Osteocyte (in vitro differentiated cells): ENCODE measurements at places on chromosomes 7 and 10. TPM values are rescaled to one million over a fixed set of nuclear protein-coding genes. Genes with fewer than 3 reads are reported as not detected.

The PAOX gene
- total RNA-seq, result 6.5 and 8.7 TPM in 2 replicates

The GDF2 gene
- not detected in 2 replicates for total RNA-seq

The SFTPD gene
- total RNA-seq, result 0.35 and 0.60 TPM in 2 replicates

The CHN2 gene
- 0.64 TPM in 1 of 2 replicates, not detected in the other for total RNA-seq

The SCD gene
- total RNA-seq, result 77.9 and 81.4 TPM in 2 replicates

The LEP gene
- not detected in 2 replicates for total RNA-seq

The SLC18A3 gene
- 0.32 and 0.34 TPM in 2 replicates for total RNA-seq

The TBATA gene
- total RNA-seq, result not detected in 2 replicates

The FGL2 gene
- total RNA-seq, result 0.08 and 0.16 TPM in 2 replicates

DNA sequence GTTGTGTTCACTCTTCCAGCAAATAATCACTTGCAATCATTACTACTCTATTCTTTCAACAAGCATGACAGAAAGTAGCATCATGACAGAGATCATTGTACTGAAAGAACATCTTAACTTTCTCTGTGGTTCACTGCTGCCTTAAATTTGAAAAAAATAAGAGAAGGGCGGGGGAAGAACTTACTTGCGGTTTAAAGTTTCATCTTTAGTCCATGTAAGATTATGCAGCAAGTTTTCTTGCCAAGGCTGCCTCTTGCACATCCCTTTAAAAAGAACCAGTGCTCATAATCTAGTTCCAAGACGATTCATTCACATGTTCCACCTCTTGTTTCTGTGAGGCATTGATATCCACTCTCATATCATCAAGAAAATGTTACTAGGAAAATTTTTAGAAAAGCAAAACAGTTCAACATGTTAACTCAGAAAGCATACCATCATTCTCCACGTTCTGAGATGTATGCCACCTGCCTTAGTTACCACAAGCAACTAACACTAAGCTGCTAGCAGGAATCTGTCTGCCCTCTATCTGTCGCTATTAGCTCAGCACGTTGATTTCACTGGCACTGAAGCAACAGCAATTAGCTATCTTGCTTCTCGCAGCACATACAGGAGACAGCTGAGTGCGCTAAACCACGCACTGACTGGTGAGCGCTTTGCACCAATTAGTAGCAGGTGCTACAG lies at the start of gene PCDH15:
Gene PCDH15 (minus strand): TSS at position 491 of the 681 bp plus-strand sequence. CDS start 136,969 bp downstream, outside the sequence.
- no peaks in the 10 kb centered on the region for H3K36me3 ChIP-seq
- DNase-seq, result no peak
- H3K27me3 ChIP-seq, result no peaks in the 10 kb centered on the region
- no peak within 1 kb of the TSS for H3K4me3 ChIP-seq
- peaks cover 21% of the 10 kb centered on the region for H3K4me1 ChIP-seq
- H3K27ac ChIP-seq, result no peak within 1 kb of the TSS

- H3K4me3 ChIP-seq, result no peak overlapping the region
- H3K27ac ChIP-seq, result peak overlapping the region; percentile 83
- H3K27me3 ChIP-seq, result peaks cover 3% of the 10 kb centered on the region
- H3K36me3 ChIP-seq, result no peaks in the 10 kb centered on the region
- DNase-seq, result peak; percentile 93
Measured at GRCh38 chr7:7099584-7100014, 82.7 kb upstream of the C1GALT1 start.

- no peaks in the 10 kb centered on the region for H3K4me1 ChIP-seq
- no peaks in the 10 kb centered on the region for H3K36me3 ChIP-seq
- DNase-seq, result peak; percentile 73
- H3K27me3 ChIP-seq, result no peaks in the 10 kb centered on the region
- H3K4me3 ChIP-seq, result no peak overlapping the region
- no peak overlapping the region for H3K27ac ChIP-seq
Measured at GRCh38 chr10:131815266-131816156, 85.3 kb upstream of the PPP2R2D start.

- H3K4me1 ChIP-seq, result peaks cover 5% of the 10 kb centered on the region
- H3K4me3 ChIP-seq, result no peak overlapping the region
- H3K36me3 ChIP-seq, result peaks cover 37% of the 10 kb centered on the region
- no peaks in the 10 kb centered on the region for H3K27me3 ChIP-seq
- no peak for DNase-seq
Measured at GRCh38 chr7:140680886-140681285, 8.1 kb downstream of the ADCK2 start.

GRCh38 chr10:93911866-93912265 lies 18.1 kb downstream of the SLC35G1 start:
- no peak for DNase-seq
- H3K27me3 ChIP-seq, result no peaks in the 10 kb centered on the region
- H3K27ac ChIP-seq, result no peak overlapping the region
- no peak overlapping the region for H3K4me3 ChIP-seq
- H3K36me3 ChIP-seq, result peaks cover 7% of the 10 kb centered on the region

DNA sequence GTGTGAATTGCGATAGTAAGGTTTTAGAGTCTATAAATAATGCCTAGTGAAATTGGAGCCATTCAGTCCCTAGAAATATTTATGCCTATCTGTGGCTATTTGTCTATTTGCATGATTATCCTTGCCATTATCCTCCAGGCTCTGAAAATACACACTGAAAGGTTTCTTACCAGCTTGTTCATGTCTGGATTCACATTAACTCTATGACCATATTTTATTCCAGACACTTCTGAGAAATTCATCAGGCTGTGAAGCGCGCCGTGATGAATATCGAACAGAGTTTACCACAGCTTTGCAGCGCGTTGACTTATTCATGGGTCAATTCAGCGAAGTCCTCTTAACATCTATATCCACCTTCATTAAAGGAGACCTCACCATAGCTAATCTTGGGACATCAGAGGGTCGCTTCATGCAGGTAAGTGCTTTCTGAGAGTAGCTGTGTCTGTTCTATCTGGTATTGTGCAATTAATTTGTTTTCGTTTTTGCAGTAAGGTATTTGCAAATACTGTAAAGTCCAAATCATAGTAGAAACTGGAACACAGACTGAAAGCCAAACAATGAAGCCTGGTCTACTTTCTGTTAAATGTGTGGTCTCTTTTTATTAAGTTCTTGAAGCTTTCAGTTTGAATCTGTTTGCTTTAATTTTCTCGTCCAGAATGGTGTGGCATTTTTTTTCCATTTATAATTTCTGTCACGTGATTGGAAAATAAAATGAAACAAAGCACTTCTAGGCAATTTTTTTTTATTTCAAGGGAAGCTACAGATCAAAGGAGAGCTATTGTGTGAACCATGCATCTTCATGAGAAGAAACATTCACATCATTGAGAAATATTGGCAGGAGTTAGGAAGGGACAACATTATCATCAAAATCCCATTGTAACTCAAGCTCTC lies 59.7 kb downstream of the MET start:
- no peak overlapping the region for H3K27ac ChIP-seq
- H3K4me1 ChIP-seq, result peaks cover 25% of the 10 kb centered on the region
- no peak for DNase-seq
- H3K4me3 ChIP-seq, result no peak overlapping the region

DNA sequence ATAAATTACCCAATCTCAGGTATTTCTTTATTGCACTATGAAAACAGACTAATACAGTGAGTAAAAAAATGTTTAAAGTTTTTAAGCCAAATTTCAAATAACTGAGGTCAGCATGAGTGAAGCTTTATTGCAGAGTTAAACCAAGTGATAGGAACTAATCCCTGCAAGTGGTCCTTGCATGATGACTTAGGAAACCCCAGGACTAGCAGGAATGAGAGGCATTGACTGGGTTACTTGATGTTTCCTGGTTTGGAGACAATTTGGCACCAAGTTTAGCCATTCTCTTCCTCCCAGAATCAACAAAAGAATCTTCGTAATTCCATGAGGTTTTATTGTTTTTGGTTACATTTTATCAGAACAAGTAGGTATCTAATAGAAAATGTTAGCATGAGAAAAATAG lies 194.2 kb downstream of the BICC1 start:
- peaks cover 41% of the 10 kb centered on the region for H3K4me1 ChIP-seq
- DNase-seq, result no peak
- H3K36me3 ChIP-seq, result peaks cover 21% of the 10 kb centered on the region
- no peaks in the 10 kb centered on the region for H3K27me3 ChIP-seq

DNA sequence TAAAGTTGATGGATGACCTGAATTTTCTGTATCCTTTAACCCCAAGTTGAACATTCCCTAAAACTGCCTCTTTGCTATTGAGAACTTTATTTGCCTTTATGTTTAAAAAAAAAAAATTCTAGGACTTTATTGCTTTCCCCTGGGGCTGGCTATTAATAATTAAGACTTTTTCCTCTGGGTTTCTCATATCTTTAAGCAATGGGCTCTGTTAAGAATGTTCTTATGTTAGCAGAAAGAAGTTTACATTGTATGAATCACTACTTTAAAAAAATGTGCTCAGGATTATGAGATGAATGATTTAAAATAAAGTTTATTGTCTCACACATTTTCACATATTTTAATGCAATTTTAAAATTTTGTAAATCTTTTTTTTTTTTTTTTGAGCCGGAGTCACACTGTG lies 19.5 kb downstream of the TAX1BP1 start:
- peaks cover 19% of the 10 kb centered on the region for H3K4me1 ChIP-seq
- no peak overlapping the region for H3K4me3 ChIP-seq
- H3K36me3 ChIP-seq, result peaks cover 39% of the 10 kb centered on the region

DNA sequence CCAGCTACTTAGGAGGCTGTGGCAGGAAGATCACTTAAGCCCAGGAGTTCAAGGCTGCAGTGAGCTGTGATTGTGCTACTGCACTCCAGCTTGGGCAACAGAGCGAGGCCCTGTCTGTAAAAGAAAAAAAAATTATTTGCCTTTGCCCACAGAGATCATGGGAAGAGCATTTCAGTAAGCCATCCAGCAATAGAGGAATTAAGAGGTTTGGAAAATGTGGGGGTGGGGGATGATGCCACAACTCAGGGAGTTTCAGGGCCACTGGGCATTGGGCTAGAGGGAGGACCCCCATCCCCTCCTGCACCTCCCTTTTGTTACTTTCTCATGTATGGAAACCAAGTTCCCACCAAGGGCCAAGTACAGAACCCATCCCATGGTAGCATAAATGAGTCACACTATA lies 38.4 kb downstream of the SVIL start:
- H3K27ac ChIP-seq, result no peak overlapping the region
- H3K4me3 ChIP-seq, result no peak overlapping the region
- H3K36me3 ChIP-seq, result peaks cover 23% of the 10 kb centered on the region

DNA sequence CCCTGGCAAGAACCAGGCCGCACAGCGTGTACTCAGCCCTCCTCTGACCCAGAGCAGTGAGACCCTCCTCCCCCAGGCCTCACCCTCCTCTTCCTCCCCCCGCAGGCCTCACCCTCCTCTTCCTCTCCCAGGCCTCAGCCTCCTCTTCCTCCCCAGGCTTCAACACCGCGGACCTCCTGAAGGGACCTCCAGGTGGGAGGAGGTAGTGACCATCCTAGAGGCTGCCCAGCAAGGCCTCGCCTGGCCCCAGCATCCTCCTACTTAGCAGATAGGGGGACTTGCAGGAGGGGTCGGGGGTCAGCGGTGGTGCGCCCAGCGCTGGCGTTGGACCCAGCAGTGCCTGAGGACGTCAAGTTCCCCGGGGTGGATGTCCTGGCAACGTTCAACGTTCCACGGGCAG lies 270.8 kb downstream of the ELFN1 start:
- no peak overlapping the region for H3K4me3 ChIP-seq
- DNase-seq, result no peak
- no peak overlapping the region for H3K27ac ChIP-seq
- H3K4me1 ChIP-seq, result peaks cover 23% of the 10 kb centered on the region

GRCh38 chr10:124644236-124644635 lies 99.9 kb downstream of the FAM53B start:
- H3K4me3 ChIP-seq, result no peak overlapping the region
- no peaks in the 10 kb centered on the region for H3K36me3 ChIP-seq
- no peak for DNase-seq
- no peaks in the 10 kb centered on the region for H3K27me3 ChIP-seq
- H3K4me1 ChIP-seq, result peaks cover 33% of the 10 kb centered on the region
- no peak overlapping the region for H3K27ac ChIP-seq

GRCh38 chr10:71771204-71771603 lies 2.1 kb downstream of the VSIR start:
- no peak overlapping the region for H3K4me3 ChIP-seq
- H3K27me3 ChIP-seq, result no peaks in the 10 kb centered on the region
- no peaks in the 10 kb centered on the region for H3K36me3 ChIP-seq
- no peak for DNase-seq

DNA sequence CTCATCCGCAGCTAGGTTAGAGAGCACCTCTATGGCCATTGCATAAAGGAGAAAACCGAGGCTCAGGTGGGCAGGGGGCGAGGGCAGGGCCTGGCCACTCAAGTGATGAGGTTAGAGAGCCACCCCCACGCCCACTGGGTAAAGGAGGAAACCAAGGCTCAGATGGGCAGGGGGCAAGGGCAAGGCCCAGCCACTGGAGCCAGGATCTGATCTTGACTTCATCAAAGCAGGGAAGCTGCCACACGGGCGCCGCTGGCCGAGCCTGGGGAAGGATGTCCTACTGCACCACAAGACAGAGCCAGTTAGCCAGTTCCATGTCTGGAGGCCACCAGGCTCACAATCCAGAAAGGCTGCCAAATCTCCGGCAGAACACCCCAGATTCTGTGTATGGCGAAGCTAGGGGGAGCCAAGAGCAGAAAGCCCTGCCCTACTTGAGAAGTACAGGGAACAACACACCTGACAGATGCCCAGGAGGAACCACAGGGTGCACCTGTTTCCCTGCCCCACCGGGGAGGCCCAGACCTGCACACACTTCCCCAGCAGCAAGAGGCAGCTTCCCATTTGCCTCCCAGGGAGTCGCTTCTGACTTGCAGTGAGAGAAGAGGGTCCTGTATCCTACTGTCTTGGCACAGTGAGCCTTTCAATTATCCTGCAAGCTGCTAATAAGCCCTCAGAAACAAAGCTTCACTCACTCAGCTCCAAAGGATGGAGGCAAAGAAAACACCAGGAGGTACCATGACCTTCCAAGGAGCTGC lies 101.9 kb downstream of the TNS3 start:
- peak overlapping the region; percentile 10 for H3K27ac ChIP-seq
- DNase-seq, result no peak
- H3K36me3 ChIP-seq, result no peaks in the 10 kb centered on the region
- H3K27me3 ChIP-seq, result no peaks in the 10 kb centered on the region

GRCh38 chr7:68613897-68614296 lies 984.4 kb upstream of the AUTS2 start:
- H3K27ac ChIP-seq, result no peak overlapping the region
- peaks cover 2% of the 10 kb centered on the region for H3K36me3 ChIP-seq
- peaks cover 19% of the 10 kb centered on the region for H3K27me3 ChIP-seq
- no peak for DNase-seq
- H3K4me1 ChIP-seq, result no peaks in the 10 kb centered on the region

GRCh38 chr10:103828587-103829197 lies 26.7 kb downstream of the SH3PXD2A start:
- no peak for DNase-seq
- H3K4me1 ChIP-seq, result peaks cover 42% of the 10 kb centered on the region
- no peak overlapping the region for H3K4me3 ChIP-seq
- H3K27me3 ChIP-seq, result peaks cover 9% of the 10 kb centered on the region
- H3K27ac ChIP-seq, result peak overlapping the region; percentile 61

DNA sequence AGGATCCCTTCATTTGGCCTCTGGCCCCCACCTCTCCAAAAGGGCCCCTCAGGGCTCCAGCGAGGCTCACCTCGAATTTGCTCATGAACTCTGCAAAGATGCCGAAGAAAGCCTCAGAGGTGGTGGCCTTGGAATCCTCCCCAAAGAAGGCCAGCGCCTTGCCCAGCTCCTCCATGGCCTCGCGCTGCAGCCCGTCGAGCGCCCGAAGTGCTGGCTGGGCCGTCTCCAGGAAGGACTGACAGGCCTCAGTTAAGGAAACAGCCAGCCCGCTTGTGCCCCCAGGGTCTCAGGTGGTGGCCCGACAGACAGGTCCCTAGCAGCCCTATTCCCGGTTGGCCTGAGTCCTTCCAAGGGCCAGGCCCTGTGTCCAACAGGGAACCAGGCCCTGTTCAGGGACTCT lies 50.2 kb upstream of the DAGLB start:
- H3K4me1 ChIP-seq, result no peaks in the 10 kb centered on the region
- H3K36me3 ChIP-seq, result no peaks in the 10 kb centered on the region
- DNase-seq, result no peak
- no peak overlapping the region for H3K4me3 ChIP-seq
